ENCODE measurements at places on chromosomes 7 and 10.
A peak's percentile ranks its signal among the peaks of the same experiment; 100 is the strongest.

DNA sequence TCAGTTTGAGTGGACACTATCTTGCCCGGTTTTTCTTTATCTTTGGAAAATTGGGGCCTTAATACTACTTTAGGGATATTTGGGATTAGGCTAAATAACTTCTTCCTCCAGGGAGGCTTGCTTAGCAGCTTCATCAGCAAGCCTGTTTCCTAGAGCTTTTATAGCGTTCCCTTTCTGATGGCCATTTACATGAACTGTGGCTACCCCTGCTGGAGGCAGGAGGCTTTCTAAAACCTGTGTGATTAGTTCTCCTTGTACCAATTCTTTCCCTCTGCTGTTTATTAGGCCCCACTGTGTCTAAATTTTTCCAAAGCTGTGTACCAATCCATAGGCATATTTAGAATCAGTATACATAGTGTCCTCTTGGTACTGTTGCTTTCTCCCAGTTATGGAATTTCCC, 61.7 kb upstream of the CNTNAP2 start:
- no peak for DNase-seq

DNA sequence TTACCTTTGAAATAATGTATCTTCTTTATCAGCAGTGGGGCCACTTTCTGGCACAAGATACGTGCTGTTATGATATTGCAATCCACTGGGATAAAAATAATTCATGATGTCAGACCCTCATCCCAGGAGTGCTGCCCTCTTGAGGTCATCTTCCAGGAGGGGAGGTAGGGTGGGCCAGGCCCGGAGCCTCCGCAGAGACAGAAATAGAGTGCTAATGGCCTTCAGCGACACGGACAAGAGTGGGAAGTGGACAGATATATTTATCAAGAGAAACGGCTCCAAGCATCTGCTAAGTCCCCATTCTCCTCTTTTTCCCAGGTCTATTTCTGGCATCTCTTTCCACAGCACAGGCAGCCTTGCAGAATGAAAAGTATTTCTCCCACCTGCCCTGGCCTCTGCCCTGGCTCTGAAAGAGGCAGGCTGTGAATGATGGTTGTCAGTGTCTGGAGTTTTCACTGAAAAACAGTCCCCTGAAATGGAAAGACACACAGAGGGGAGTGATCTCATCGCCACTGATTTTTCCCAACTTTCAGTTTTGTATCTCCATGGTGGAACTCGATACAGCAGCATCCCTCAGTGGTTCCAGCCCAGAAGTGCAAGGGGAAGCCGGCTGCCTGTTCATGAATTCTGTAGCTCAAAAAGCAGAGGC, 251.7 kb upstream of the MYO3A start:
- DNase-seq, result peak; percentile 21

GRCh38 chr7:44152971-44153947, 12.1 kb upstream of the MYL7 start:
- DNase-seq, result no peak

- no peak for DNase-seq
These were observed 289.6 kb upstream of the NPVF start for GRCh38 chr7:25517906-25518305.

DNA sequence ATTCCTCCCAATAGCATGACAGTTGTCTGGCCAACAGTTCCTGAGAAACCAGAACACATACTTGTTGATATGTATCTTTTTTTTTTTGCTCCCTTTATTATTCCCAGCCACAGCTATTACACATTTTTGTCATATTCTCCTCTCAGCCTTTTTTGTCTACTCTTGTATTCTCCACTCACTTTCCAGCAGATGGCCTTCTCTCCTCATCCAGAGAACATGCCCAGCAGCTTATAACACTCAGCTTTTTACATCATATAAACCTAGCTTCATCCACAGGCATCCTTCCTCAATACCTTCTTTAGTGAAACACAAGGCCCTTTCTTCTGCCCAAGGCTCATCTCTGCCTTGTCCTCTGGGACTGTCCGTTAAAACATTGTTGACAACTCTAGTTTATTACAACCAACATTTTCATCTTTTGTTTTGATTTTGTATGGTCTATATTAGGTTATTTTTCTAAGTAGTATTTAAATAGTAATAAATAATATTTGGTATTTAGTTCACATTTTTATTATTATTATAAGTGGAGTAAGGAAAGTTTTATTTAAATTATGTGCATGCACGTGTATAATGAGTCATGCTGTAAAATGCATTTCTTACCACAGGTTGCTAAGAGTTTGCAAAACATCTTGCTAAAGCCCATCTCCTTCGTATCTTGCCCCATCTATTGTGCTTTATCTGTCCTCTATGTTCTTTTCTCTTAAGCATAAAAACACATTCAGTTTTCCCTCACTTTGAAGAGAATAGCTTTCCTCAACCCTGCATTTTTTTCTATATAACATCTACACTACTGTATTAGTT, 101.5 kb downstream of the ORC5 start:
- DNase-seq, result no peak

- DNase-seq, result peak; percentile 57
These were observed 47.5 kb downstream of the INSYN2A start for GRCh38 chr10:127148933-127149220.
